ENCODE measurements at places on chromosomes 16 and 17.

DNA sequence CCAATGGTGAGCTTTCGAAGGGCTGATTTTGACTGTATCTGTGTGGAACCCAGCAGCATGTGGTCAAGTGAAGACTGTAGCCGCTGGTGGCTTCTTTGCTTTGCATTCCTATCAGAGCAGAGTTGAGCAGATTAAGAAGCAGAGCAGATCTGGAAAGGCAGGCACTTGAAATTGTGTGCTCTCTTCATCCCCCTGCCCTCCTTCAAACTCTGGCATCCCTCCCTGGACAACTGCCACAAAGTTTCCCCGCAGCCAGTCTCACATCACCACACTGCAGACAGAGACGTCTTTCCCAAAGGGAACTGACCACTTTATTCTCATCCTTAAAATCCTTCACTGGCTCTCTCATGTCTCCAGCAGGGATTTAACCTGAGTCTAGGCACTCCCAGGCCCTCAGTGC lies 237.1 kb upstream of the DYNLRB2 start:
- DNase-seq = no peak

- DNase-seq = no peak
These were observed 6.0 kb upstream of the TLCD3A start for GRCh38 chr17:726271-726919.

DNA sequence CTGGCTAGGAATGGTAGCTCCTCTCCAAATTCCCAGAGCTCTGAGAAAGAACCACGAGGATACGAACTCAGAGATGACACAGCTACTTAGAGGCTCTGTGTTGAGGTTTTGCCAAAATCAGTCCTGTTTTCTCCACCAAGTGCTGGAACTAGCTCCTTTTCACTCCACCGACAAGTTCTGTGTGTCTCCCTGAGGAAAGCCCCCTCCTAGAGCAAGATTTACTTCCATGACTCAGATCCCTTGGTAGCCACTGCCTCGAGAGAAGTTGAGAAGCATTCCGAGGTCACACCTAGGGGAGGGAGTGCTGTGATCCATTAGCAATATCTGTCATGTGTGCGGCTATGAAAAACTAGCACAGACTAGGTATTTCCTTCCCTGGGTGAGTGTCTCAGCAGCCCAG lies 30.6 kb downstream of the IL21R start:
- DNase-seq = no peak

- no peak for DNase-seq
These were observed 28.4 kb upstream of the EIF1 start for GRCh38 chr17:41660221-41660711.

DNA sequence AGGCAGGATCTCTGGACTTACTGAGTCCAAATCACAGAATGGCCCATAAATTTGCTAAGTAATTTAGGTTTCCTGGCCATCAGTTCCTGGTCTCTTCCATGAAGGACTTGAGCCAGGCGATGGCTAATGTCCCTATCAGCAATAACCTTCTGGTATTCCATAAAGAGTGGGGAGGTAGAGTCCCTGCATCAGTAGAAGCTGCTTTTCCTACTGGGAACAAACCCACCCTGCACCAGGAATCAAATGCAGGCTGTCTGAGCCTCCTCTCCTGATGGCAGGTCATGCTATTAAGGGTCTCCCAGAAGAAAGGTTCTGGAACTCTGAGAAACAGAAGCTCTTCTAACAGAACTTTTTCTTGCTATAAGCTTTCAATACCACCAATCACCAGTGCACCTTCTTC lies 1.5 kb upstream of the HPR start:
- no peak for DNase-seq

- DNase-seq = no peak
These were observed 243.9 kb upstream of the MYOCD start for GRCh38 chr17:12421646-12422306.

DNA sequence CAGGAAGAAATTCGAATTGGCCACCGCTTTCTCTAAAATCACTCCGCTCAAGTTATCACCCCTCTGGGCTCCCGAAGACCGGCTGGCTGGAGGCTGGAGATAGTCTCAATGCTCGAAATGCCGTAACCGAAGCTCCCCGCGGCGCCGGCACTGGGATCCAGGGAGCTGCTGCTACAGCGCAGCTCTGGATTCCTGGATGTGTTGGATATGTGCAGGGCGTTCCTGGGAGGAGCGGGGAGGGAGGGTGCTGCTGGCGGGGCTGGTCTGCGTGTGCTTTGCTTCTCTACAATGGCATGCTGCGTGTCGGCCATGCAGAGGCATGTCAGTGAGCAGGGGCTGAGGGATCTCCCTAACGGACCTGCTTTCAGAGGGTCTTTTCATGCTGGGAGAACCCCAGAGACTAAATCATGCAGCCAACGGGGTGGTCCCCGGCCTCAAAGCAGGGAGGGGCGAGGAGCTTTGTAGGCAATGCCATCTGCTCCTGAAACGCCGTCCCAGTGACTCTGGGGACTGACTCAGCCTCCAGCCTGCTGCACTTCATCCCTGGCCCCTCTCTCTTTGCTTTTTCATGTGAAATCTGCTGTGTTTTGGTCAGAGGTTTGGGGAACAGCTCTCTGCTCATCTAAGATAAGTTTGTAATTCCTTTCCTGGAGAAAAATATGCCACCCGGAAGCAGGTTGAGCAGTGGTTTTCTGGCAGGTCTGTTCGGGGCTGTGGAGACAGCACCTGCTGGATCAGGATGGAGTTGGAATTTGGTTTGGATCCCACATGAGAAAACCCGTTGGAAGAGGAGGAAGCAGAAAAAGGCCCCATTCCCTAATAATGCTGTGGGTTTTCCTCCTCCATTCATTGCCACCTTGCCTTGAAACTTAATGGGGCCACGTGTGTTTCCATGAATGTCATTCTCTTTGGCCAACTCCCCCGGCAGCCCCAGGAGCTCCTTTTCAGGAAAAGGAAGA lies 311.4 kb downstream of the SEC14L1 start:
- DNase-seq = no peak

GRCh38 chr16:55836158-55836611 lies 3.3 kb upstream of the CES1 start:
- DNase-seq = no peak

DNA sequence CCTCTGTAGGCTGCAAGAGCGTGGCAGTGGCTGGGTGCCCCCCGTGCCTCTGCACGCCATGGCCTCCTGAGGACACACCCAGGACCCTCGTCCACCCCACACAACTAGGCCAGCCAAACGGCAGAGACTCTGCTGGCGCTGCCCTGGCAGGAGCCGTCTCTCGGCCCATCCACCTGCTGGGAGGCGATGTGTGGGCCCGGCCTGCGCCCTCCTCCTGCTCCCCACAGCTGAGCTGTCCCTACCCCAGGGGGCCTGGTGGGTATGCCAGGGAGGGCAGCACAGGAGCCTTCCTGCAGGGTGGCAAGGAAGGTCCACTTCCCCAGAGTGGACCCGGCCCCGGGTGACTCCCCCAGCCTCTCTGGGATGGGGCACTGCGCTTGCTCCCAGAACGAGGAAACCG lies 7.0 kb downstream of the RNF166 start:
- DNase-seq = no peak

DNA sequence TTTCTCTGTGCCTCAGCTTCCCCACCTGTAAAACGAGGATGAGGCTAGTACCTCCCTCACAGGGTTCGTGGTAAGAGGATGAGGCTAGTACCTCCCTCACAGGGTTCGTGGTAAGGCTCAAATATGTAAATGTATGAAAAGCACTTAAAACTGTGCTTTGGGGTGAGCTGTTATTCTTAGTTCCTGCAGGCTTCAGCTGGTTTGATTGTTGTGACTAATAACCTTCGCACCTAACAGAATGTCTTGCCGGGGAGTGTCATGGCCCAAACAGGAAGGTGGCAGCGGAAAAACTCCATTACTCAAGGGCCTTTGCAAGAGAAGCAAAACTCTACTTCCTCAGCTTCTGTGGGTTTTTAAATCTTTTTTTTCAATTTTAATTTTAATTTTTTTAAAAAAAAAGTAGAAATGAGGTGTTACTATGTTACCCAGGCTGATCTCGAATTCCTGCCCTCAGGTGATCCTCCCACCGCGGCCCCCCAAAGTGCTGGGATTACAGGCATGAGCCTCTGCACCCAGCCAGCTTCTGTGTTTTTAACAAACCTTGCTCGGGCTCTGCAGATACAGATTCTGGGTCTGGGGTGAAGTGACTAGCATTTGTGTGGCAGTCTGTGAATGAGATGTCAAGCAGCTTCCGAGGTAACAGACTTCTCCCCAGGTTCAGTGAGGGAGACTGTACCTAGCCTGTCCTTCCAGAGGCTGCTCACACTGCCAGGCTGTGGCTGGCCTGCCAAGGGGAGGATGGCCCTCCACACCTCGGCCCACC lies 103.0 kb downstream of the RAB11FIP4 start:
- DNase-seq = no peak

- DNase-seq = no peak
These were observed 174.4 kb upstream of the IRX6 start for GRCh38 chr16:55149622-55150021.

DNA sequence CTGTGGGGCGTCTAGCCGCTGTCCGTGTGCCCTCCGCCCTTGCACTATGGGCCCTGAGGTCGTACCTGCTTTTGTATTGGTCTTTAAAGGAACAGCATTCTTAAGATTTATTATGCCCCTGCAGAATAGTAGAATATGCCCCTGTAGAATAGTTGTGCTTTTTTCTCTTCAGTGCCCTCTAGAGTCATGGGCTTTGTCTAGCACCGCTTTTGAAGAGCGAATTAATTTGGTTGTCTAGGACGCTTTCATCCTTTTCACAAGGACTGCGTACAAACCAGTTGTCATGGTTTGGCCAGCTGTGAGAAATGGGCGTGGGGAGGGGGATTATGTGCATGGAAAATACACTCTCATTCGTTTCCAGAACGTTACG lies 621 bp downstream of the CEP95 start:
- DNase-seq = no peak

- DNase-seq = no peak
These were observed 19.8 kb downstream of the TMEM94 start for GRCh38 chr17:75476271-75476671.

DNA sequence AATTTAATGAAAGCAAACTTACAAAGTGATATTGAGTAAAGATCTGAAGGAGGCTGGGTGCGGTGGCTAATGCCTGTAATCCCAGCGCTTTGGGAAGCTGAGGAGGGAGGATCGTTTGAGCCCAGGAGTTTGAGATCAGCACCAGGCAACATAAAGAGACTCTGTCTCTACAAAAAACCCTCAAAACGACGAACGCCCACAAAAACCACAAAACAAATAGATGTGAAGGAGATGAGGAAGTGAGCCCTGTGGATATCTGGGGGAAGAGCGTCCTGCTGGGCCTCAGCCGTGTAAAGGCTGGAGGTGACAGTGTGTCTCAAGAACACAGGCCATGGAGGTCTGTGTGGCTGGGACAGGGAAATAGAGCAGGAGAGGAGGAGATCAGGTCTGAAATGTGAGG lies 68.8 kb downstream of the ITFG1 start:
- DNase-seq = no peak

GRCh38 chr17:74199306-74200092 lies 4.0 kb upstream of the RPL38 start:
- DNase-seq = no peak

DNA sequence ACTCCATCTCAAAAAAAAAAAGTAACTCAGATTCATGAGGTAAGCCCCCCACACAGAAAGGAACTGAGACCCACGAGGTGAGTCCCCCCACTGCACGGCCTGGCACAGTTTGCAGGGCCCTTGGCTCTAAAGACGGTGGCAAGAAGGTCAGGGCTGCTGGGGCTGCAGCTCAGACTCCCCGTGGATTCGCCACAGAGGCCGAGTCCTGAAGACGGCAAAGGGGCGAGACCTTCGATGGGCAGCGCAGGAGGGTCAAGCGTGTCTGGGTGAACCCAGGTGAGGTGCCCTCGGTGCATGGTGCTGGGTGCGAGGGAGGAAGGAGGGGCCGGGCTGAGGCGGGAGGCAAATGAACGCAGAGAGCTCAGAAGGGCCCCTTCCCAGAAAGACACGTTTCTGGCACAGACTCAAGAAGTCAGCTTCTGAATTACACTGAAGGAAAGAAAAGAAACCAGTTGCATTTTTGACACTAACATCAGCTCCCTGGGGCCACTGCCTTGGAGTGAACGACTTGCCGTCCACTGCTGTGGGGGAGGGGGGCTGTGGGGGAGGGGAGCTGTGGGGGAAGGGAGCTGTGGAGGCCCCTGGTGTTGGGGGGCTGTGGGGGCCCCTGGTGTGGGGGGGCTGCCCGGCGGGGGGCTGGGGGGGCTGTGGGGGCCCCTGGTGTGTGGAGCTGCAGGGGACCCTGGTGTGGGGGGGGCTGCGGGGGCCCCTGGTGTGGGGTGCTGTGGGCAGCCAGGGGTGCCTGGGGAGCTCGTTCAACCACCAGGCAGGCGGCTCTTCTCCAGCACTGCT lies 69.8 kb upstream of the METRNL start:
- no peak for DNase-seq

DNA sequence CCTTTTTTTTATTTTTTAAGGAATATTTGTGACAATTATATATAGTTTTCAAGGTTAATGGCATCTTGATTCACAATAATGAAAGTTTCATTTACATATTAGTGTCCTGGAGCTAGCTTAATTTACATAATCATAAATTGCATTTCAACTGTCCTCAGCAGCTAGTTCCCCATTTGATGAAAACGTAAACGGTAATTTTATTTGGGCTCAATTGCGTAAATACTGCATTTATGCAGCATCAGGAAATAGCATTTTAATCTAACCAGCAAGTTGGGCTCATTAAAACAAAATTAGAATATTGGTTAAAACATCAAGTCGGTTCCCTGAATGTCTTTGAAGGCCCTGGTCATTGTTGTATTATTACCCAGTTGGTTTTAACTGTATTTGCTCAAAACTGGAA lies 136.8 kb upstream of the CDH5 start:
- DNase-seq = no peak

DNA sequence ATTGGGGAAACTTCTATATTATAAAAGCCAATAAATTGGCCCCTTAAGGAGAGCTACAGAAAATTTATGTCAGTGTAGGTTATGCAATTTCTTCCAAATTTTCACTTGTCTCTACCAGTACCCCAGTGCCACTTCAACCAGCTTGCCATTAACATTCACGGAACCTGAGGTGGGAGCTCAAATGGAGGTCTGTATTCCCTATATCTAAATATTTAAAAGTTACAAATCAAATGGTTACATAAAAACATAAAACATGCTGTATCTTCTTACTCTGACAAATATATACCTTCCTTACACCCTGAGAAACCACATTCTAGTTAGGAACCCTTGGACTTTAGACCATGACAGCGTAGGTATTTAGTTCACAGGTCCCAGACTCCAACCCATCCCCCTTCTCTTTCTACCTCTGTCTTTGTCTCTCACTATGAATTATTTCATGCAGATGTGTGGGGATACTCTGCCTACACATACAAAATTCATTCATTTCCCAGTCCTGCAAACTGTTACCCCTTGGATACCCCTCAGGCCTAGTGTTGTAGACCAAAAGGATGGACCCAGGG lies 127.8 kb upstream of the PMFBP1 start:
- DNase-seq = no peak
